ENCODE measurements at places on chromosomes 5 and 9. TPM values are rescaled to one million over a fixed set of nuclear protein-coding genes. Genes with fewer than 3 reads are reported as not detected.

Gene SLC46A2
- total RNA-seq = not detected

Gene FLT4
- total RNA-seq = 93.0 TPM

Gene PRDM9
- not detected for total RNA-seq

Gene CDH10
- 0.33 TPM for total RNA-seq

Gene SERF1A
- total RNA-seq = 13.7 TPM

Gene PRLR
- not detected for total RNA-seq

Gene BAAT
- total RNA-seq = not detected

Gene DAB2
- 158 TPM for total RNA-seq

Gene IL33
- total RNA-seq = 12.7 TPM
